LNCaP clone FGC (cell line): ENCODE measurements at places on chromosomes 2 and 18.

DNA sequence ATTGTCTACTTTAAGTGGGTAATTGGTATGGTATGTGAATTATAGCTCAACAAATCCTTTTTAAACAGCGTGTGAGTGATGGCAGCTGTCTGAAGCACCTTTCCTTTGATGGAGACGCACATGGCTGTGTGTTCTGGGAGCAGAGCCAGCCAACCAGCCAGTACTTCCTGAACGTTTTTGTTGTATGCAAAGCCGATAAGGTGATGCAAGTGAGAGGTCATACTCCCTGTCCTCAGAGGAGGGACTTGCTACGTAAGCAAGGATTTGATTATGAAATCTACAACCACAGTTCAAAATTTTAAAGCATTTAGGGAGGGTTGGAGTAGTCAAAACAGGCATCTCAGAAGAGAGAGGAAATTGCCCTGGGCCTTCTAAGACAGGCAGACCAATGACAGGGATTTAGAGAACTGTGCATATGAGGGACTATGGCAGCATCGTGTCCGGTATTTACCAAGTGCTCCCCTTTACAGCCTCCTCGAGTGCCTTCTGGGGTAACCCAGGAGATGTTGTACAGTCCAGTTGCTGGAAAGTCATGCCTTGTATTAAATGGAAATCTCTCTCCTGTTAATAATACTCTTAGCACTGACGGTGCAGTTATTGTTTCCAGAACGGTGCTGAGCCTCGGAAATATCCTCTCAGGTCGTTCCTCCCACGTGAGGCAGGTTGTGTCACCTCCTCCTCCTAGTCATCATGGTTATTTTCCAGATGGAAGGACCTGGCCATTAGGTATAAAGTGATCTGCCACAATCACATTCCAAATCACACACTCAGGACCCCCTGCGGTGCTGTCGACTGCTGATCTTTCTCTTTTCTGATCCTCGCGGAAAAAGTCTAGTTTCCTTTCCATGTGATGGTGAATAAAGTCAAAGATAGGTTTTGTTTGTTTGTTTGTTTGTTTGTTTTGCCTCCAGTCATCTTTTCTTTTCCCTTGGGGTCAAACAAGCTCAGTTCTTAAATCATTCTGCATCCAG, 28.4 kb downstream of the ARHGEF4 start:
- peak; percentile 66 for DNase-seq

GRCh38 chr2:196108604-196109003, 40.0 kb upstream of the DNAH7 start:
- no peak for DNase-seq

DNA sequence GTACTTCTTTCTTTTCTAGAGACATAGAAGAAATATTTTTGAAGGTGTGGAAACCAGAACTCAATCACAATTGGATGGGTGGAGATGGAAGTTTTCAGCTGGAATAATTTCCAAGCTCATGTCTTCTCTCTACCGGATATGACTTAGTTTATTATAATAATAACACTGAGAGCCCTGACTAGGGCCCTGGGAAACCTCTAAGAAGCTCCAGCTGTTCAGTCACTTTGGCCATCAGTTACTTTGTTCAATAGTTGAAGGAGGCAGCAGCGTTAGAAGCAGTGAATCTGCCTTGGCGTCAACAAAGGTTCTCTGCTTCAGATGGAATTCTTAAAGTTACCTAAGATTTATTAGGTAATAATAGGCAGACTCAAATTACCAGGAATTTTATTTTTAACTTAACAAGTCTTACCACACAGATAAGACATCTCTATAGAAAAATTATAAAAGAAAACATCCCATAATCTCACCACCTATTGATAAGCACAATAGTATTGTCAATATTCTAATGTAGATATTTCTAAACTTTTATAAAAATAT, 293.8 kb upstream of the CHAC2 start:
- DNase-seq, result no peak

DNA sequence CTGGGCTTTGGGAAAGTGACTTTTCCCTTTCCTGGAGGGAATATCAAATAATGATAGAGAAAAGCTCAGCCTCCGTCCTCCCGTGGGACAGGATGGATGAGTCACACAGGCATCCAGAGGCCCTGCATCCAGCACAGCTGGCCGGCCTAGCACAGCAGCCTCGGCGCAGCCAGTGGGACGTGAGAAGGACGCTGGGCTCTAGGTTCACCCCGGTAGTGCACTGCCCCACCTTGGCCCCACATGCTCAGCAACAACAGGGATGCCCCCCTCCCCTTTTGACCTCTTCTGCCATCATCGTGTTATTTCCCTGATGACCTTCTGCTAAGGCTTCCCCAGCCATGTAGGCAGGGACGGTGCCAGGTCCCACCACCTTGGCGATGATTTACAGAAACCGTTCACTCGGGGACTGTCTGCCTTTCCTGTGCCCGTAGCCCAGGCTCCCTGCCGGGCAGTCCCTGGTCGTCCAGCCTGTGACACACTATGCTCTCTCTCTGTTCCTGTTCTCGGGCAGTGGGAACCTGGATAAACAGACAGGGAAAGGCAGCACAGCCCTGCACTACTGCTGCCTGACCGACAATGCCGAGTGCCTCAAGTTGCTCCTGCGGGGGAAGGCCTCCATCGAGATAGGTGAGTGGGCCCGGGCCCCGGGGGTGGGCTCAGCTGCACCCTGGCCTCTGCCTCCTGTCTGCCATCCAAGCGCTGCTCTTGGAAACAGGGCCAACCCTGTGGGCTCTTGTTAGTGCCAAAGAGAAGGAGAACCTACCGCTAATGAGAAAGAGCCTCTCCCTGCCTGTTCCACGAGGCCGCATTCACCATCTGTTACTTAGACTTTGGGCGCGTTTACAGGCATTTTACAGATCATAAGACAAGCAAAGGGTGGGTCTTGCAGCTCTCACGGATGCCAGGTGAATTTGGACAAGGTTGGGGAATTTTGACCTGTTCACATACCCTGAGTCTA, 44.6 kb downstream of the ITGB1BP1 start:
- no peak for DNase-seq

GRCh38 chr2:39266916-39267434, 23.2 kb upstream of the CDKL4 start:
- DNase-seq, result peak; percentile 62

GRCh38 chr2:196117214-196117705, 48.6 kb upstream of the DNAH7 start:
- DNase-seq, result peak; percentile 13

GRCh38 chr2:9656270-9656766, 25.5 kb upstream of the YWHAQ start:
- no peak for DNase-seq

- no peak for DNase-seq
These were observed 34.9 kb downstream of the SCN1A start for GRCh38 chr2:166092889-166093288.

DNA sequence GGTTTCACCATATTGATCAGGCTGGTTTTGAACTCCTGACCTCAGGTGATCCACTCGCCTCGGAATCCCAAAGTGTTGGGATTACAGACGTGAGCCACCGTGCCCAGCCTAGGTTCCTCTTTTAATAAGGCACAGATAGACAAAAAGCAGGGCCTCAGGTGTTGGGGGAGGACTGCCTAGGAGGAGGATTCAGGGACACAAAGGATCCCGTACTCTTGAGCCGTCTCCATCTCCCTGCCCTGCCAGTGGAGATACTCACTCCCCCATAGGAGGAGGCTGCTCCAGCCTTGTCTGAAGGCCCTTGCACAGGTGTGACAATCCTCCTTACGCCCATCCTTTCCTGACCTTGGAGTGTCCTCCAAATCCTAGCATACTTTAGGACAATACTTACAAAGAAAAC, 32.0 kb upstream of the TFCP2L1 start:
- no peak for DNase-seq

GRCh38 chr2:147844697-147845410, at the start of gene ACVR2A:
ACVR2A (plus strand) TSS chr2:147845029; CDS start chr2:147845153, 124 bp downstream.
- DNase-seq, result no peak
